ENCODE measurements at places on chromosomes 2 and 18.

DNA sequence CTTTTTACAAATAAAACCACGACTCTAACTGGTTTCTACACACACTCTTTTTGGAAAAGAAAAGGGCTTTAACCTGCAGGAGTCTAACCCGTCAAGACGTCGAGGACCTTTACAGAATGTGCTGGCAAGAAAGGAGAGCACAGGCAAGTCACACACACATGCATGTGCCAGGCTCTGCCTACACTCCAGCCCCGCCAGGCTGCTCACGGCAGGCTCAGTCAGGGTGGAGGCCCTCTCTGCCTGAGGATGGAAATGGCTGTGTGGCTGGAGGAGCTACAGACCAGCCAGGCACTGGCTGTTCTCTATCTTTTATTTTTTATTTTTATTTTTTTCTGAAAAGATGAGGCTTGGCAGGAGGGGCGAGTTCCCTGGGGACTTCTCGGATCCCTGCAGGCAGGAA is 10.2 kb downstream of the SIX3 start:
- DNase-seq = no peak

- no peak for DNase-seq
Measured at GRCh38 chr18:23710068-23710527, 20.8 kb downstream of the LAMA3 start.

DNA sequence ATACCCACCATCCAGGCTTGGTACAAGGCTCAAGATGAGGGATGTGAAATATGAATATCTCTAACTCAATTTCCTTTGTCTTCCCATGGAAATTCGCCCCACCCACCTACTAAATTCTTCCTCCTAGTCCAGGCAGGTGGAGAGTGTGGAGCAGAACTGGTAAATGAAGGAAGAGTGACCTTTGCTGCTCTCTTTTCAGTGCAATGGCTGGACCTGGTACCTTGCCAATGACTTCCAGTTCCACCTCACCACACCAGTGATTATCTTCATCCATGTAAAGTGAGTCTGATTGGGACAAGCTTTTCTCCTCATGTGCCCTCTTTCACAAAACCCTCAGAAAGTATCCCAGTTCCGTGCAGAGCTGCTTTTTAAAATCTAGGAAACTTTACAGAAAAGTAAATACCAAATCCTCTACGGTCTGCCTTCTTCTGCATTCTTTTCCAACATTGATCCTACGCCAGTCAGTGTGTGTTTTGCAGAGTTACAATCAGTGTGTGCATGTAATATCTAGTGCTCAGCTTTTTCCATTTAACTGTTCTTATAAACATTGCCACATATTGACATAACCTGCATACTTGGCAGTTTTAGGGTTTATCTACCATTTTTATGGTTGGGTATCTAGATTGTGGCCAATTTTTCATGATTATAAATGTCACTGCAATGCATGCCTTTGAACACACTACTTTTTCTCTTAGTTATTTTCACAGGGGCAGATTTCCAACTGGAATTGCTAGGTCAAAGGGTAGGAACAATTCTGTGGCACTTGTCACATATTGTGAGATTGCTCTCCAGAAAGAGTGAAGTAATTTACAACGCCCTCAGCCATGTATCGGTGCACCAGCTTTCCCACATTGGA is 86.5 kb upstream of the SEC11C start:
- DNase-seq = no peak

DNA sequence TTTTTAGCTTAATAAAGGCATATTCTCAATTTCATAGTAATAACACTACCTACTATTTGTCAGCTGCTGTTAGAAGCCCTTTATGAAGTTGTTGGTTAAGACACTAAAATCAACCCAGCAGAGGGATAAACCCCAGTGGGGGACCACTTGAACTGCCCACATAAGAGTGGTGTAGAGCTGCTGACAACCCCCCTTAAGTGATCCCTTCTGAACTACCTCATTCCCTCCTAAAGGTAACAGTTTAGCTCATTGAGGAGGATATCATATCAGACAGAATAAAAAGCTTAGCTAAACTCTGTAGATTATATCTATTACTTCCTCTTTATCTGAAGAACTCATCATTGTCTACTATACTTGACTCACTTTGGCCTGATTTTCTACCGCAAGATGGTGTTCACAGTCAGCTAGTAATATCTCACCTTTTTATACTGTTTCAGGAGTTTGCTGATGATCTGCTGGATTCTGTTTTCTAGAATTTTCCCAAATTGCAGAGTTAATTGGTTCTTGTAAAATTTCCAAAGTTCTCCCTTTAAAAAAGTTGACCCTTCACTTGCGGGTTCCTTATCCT is 16.2 kb downstream of the GALM start:
- DNase-seq = no peak

DNA sequence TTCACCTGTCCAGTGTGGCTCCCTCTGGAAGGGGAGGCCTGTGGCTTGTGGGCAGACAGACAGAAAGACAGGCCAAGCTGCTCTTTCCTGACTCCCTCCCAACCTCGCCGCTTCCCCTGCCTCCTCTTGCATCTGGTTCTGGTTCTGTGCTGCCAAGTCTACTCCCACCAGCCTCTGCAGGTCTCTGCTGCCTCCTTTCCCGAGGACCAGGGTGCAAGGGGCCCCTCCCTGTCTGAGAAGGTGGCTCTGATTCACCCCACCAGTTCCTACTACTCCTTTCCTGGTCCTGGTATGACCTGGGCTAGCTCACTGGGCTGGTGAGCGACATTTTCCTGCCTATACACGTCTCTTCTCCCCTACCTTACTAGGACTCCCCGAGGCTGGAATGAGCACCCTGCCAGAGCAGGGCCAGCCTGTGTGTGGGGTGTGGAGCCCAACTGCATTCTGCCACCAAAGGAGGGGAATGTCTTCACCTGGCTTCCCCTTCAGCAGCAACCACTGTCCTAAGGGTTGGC is 238.5 kb downstream of the CELF4 start:
- no peak for DNase-seq

- DNase-seq = no peak
Measured at GRCh38 chr2:83756219-83756618, 702.9 kb downstream of the SUCLG1 start.

DNA sequence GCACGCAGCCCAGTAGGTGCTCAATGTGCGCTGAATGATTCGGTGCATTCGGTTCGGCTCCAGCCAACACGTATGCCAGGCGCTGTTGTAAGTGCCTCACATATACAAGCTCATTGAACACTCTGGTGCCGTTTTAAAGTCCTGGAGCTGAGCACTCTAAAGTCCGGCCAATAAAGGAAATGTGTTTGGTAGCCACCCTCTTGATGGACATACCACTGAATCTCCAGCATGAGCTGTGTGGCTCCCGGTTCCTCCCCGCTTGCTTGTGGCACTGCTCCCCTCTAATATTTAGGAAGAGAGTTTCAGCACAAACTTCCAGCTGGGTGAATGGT is 112.1 kb downstream of the MCFD2 start:
- DNase-seq = no peak

- no peak for DNase-seq
Measured at GRCh38 chr18:51425889-51426288, 228.4 kb upstream of the MEX3C start.

DNA sequence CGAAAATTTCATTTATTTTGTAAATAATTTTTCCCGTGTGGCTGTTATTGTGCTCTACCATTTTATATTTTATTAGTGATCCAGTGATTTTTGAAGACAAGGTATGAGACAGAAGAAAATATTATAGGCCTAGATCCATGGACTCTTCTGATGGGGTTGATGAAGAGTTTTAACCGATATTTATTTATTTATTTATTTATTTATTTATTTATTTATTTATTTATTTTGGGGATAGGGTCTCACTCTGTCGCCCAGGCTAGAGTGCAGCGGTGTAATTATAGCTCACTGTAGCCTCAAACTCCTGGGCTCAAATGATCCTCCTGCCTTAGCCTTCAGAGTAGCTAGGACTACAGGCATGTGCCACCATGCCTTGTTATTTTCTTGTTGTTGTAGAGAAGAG is 33.6 kb upstream of the RMND5A start:
- DNase-seq = no peak

DNA sequence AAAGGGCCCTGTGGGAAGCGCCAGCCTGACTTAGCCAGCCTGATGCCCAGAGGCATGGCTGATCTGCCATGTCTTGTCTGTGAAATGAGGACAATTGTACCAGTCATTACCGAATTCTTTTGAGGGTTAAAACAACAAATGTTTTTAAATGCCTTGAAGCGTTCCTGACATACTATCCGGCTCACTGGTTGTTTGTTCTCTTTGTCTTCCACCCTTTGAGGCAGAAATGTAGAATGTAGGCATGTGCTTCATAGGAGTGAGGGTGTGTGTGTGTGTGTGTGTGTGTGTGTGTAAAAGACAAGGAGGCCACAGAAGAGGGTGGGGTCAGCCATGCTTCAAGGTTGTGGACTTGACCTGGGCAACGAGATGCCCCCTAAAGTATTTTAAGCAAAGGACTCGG is 35.5 kb downstream of the TGFBRAP1 start:
- no peak for DNase-seq

GRCh38 chr18:74748809-74749208 is 151.1 kb downstream of the ZNF407 start:
- no peak for DNase-seq

Data from amniotic stem cell (primary cell).